Activated T-cell treated with anti-CD3 and anti-CD28 coated beads for 1 hour (primary cell): ENCODE measurements at places on chromosomes 11 and 22.

DNA sequence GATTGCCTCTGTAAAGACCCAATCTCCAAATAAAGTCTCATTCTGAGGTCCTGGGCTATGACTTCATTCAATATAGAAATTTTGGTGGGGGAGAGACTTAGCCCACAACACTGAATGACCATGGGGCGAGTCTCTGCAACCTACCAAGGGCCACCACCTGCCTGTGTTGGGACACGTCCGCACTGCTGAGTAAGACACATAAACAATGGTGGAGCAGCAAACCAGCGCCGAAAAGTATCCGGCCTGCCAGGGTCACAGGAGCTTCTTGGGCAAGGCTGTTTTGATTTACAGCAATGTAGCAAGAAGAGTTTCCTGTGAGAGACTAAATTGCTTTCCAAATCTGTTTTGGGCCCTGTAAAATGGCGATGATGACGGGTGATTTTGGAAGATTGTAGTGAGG is 122.3 kb downstream of the SHANK2 start:
- no peak for DNase-seq

GRCh38 chr11:104609311-104610085 is 288.8 kb downstream of the CASP12 start:
- peak; percentile 6 for DNase-seq

- no peak for DNase-seq
Observed at GRCh38 chr22:42372976-42373375, 59.2 kb downstream of the NFAM1 start.

DNA sequence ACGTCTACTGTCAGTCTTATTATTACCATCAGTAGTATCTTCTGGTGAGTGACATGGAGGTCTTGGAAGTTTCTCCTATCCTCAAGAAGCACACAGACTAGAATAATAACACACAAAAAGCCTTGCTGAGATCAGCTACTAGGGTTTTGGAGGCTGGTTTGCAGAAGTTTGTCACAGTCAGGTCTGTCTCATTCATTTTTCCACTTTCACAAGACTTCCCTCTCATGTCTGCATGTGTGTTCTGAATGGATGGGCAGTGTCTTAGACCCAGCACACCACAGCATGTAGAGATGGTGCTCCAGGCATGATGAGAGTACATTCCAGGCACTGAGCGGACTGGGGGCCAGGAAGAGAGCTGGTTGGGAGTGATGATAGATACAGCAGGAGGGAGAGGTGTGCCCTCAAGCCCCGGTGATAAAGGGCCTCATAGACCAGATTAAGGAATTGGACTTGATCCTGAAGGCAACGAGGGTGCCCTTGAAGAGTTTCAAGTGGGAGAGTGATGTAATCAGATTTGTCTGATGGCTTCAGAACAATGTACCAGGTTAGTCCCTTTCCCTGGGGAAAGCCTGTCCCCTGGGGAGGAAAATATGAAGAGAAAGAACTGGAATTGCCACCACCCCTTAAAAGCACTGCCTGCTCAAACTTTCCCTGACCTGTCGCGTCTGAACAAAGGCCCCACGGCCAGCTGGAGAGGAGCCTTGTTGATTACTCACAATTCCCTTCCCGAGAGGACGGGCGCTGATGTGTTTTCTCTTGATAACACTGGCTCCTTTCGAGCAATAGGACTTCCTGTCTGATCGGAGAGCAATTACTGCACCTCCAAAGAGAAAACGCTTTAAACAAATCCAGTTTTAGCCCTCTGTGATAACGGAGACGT is 45.1 kb upstream of the LMO2 start:
- DNase-seq, result no peak

DNA sequence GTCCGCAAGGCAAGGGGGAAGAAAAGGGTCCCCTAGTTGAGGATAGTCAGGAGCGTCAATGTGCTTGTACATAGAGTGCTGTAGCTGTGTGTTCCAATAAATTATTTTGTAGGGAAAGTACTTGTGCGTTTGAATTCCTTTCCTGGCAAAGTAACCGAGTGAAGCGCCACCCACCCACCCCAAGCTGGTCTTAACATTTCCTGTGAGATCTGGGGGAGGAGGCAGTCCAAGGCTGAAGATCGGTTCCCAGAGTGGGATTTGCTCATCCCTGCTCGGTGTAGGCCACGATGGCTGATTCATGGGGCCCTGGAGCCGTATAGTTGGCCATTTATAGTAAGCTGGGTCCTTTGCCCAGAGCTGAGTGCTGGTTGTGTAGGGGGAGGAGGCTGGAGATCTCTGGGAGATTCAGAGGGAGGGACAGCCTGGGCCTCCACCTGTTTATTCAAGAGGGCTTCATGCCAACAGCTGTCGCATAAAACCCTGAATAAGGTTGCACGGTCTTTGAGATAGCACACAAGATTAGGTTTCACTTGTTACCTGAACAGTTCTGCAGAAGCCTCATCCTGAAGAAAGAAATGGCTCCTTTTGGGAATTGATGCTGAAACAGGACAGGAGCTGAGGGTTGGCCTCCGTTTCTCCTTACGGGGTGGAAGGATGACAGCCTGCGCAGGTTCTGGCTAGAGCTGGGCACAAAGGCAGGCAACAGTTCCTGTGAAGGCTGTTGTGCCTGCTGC is 2.4 kb downstream of the ATF4 start:
- no peak for DNase-seq
